HT1080 (cell line): ENCODE measurements at places on chromosomes 6 and 20. TPM values are rescaled to one million over a fixed set of nuclear protein-coding genes. Genes with fewer than 3 reads are reported as not detected.

CHD6 gene
- 8.6 and 9.4 TPM in 2 replicates for total RNA-seq

DEFB124 gene
- total RNA-seq, result not detected in 2 replicates

HCK gene
- not detected in 2 replicates for total RNA-seq

NUP153 gene
- total RNA-seq, result 38.2 and 49.2 TPM in 2 replicates

DNA sequence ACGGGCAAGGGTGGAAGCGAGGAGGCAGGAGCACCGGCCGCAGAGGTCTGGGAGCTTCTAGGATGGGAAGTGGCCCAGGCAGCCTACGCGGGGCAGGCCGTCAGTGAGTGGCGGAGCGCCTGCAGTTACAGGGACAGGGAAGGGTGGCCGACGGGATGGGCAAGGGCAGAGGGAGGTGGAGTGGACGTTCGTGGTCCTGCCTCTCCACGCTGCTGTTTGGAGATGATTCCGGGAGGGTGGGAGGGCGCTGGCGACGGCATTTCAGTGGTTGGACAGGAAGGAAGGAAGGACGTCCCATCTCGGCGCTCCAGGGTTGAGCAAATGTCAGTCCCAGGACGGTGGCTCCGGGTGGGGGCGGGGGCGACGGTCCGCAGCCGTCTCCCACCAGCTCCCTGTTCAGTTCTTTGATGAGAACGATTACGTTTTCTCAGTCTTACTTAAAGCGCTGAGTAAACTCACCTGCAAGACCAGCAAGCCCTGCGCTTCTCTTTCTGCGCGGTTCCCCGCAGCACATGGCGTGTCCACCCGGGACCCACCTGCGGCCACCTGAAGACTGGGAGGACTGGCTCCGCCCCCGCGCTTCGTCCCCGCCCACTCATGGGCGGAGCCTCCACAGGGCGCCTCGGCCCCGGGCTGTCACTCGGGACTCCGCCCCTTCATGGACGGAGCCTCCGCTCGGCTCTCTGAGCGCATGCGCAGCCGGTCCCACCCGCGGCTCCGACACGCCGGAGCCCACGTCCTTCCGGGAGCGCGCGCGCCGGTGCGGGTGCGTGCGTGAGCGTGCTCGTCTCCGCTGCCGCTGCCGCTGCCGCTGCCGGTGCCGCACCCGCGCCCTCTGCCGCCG lies at the start of gene DNAJC5:
Gene DNAJC5 (plus strand): TSS at position 769 of the 844 bp plus-strand sequence. CDS start 33,220 bp downstream, outside the sequence.
- DNase-seq, result peak; percentile 84

GRCh38 chr6:136823128-136823660 lies 802 bp downstream of the PEX7 start:
- DNase-seq, result no peak

DNA sequence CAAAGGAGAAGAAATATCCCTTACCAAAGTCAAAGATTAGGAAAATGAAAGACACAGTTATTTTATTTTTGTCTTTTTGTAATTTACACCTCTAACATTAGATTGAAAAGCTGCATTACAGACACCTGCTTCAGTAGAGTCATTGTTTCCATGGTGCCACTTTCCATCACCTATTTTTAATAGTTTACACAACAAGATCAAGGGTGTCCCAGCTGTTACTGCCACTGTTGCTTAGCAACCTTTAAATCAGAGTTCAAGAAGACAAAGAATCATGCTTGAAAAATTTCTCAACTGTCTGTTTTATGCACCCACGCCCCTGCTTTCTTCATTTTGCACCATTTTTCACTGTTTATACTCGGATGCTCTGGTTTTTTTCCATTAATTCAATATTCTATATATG lies 668.2 kb upstream of the GJE1 start:
- no peak for DNase-seq
